ENCODE measurements at places on chromosomes 7 and 10. TPM values are rescaled to one million over a fixed set of nuclear protein-coding genes. Genes with fewer than 3 reads are reported as not detected.

The FAM221A gene
- 4.3 TPM for total RNA-seq

DNA sequence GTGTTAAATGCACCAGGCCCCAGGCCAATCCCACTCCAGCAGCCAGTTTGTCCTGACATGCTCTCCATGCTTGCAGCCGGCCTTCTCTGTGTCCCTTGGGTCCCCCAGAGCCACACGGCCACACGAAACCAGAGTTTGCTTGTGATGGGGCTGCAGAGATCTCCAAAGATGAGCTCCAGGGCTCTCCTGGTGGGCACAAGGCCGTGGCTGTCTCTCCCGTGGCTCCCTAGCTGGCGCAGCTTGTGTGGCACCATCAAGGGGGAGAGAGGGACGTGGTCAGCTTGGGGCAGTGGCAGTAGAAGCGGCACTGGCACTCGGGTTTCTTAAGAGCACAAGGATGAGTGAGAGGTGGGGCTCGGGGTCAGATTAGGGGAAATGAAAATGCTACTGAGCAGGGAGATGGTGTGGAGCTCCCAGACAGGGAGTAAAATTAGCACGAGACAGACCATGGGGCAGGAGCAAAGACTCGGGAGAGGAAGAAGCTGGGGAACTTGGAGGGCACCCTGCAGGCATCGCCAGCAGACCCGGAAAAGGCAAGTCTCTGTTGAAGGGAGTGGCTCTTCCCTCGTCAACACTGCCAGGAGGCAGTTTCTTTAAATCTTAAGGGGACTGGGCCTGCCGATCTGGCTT lies 572.5 kb upstream of the FOXK1 start:
- DNase-seq, result no peak

- DNase-seq, result no peak
These were observed 34.0 kb downstream of the PON1 start for GRCh38 chr7:95290166-95290830.

- no peak for DNase-seq
These were observed 158.8 kb upstream of the INHBA start for GRCh38 chr7:41861642-41862041.

DNA sequence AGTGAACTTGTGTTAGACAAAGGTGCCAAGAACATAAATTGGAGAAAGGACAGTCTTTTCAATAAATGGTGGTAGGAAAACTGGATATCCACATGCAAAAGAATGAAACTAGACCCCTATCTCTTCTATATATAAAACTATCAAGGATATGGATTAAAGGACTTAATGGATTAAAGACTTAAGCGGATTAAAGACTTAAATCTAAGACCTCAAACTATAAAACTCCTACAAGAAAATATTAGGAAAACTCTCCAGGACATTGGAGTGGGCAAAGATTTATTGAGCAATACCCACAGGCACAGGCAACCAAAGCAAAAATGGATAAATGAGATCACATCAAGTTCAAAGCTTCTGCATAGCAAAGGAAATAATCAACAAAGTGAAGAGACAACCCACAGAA lies 242.9 kb upstream of the MEOX2 start:
- DNase-seq, result no peak

Measured in urinary bladder (tissue), 4 donors.